CD14-positive monocyte (primary cell): ENCODE measurements at places on chromosomes 2 and 18.
A peak's percentile ranks its signal among the peaks of the same experiment; 100 is the strongest.

DNA sequence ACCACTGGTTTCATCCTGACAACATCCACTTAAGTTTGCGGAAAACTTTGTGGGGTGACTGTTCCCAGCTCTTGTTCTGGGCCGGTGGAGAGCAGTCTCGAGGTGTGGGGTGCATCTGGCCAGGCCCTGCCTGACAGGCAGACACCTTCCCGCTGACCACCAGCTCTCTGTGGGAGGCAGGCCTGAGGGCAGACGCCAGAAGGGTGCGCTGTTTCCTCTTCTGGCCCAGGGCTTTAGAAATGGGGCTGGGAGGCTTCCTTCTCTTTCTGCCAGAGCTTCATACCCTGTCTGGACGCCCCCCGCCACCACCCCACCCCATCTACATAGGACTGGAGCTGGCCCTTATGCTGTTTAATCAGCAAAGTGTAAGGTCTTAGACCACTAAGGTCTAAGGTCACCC, 263.8 kb downstream of the LOXHD1 start:
- no peak for DNase-seq

DNA sequence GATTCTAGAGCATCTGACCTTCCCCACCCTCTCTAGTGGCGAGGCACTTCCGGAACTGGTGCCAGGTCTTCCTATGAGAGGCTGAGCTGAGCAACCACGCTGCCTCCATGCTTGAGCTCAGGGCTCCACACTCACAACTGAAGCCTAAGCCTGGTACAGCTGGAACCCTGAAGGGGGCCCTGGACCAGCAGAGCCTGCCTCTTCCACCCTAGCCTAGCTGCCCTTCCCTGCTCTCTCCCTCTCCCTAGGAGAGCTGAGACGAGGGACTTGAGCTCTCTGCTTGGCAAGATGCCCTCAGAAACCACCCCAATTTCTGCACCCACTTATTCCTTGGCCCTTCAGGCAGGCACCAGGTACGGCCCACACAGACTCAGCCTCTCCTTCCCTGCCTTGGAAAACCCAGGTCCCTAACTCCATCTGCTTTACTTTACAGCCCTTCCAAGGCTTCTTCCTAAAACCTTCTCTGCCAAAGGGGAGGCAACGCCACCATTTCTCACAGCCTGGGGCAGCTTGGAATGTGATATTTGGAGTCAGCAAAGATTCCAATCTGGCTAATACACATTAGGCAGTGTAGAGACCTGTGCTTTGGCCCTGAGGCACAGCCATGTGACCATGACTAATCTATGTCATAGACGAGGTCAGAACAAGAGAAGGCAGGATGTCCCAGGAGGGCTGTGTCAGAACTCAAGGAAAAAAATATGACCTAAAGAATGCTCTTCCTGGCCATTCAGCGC, 18.8 kb downstream of the COX7A2L start:
- peak; percentile 24 for DNase-seq

DNA sequence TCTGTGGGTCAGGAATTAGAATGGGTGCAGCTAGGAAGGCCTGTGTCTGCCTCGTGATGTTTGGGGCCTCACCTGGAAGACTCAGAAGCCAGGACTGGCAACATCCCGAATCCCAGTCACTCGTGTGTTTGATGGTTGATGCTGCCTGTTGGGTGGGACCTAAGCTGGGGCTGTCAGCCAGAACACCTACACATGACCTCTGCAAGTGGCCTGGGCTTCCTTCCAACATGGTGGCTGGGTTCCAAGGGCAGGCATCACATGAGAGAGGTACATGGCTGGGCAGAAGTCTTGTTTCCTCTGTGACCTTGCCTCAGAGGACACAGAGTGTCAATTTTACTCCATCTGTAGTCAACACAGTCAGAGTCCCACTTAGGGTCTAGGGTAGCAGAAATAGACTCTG, 177.8 kb downstream of the GBX2 start:
- DNase-seq = no peak

- no peak for DNase-seq
These were observed 17.1 kb upstream of the INO80C start for GRCh38 chr18:35514752-35515459.

- DNase-seq = no peak
These were observed 70.2 kb upstream of the RAPH1 start for GRCh38 chr2:203605302-203605701.

- no peak for DNase-seq
These were observed 35.0 kb downstream of the TSN start for GRCh38 chr2:121790276-121790956.

DNA sequence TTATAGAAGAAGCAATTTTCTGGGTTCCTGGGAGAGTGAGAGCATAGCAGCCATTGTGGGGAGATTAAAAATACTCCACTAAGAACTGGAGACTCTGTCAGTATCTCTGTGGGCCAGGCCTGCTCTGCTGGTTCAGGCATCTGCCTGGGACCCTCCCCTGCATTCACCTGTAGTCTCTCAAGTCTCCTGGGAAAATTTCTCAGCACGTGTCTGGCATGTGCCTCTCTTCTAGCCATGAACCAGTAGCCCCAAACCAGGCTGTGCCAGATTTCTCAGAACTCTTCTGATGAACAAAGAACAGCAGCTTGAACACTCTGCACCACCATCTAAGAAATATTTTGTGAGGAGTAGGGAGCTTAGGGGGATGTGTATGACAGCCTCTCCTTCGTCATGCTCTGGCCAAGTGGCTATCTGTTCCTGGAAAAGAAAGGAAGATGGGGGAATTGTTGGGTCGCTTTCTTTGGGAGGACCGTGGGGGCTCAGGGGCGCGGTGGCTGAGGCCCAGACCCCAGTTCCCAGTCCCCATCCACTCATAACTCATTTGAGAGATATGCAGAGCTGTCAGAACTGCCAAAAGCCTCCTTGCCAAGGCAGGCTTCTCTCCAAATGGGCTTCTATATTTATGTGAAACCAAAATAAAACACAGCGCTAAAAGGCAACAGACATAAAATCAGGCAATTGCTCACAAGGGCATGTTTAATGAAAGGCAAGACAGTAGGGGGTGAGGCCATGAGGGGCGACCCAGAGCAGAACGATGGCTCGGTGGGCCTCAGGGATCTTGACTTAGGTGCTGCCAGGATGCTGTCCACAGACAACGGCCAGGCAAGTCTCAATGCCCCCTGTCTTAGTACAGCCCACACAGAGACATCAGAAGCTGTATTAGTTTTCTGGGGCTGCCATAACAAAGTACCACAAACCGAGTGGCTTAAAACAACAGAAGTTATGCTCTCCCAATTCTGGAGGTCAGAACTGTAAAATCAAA, 114.7 kb upstream of the TNP1 start:
- no peak for DNase-seq

- DNase-seq = no peak
These were observed 35.1 kb downstream of the GALM start for GRCh38 chr2:38700881-38701458.

DNA sequence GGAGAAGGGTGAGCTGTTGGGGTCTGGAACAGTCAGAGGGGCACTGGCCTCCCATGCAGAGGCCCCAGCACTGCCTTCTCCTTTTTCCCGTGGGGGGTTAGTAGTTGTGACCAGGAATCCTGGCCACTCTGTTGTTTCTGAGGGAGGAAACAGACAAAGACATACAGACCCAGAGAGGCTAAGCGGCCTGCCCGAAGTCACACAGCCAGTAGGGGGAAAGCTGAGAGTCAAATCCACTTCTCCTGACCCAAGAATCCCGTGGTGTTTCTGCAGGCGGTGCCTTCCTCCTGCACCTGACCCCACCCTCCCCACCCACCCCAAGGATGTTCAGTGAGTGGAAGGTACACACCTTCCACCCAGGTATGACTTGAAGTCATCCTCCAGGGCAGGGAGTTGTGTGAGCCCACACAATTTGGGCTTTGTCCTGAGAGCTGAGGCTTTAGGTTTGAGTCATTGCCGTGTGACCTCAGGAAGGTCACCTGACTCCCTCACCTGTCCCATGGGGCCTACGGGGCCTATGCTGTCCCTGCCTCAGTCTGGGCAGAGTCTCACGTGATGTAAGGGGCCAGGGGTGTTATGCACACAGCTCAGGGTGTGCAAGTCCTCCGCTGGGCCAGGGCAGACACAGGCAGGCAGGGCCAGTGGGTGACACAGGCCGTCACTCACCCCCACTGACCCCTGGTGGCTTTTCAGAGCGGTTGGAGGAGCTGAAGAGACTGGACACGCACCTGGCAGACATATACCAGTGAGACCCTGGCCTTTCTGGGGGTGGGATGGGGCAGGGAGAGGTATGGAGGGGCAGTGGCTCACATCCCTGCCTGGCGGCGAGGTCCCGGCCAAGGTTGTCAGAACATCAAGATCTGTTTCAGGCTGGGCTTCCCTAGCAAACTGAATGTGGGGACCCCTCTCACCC, 5.0 kb downstream of the NT5DC4 start:
- no peak for DNase-seq
